ENCODE measurements at places on chromosomes 12 and 14.
A peak's percentile ranks its signal among the peaks of the same experiment; 100 is the strongest.

DNA sequence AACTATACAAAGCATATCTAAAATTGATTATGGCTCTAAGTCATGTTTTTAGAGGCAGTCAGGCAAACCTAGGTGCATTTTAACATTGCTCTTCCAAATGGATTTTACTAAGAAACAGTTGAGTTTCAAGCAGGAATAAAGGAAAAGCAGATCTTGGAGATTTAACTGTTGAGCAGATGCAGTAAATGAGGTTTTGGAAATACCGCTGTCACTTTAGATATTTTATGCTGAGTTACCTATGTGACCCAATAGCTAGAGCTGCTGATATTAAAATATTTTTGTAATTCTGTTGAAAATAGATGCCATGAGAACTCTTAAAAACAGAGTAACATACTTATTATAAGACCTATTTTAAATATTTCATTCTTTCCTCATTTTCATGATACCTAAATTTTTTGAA lies 181.4 kb downstream of the SYT1 start:
- no peak for DNase-seq

DNA sequence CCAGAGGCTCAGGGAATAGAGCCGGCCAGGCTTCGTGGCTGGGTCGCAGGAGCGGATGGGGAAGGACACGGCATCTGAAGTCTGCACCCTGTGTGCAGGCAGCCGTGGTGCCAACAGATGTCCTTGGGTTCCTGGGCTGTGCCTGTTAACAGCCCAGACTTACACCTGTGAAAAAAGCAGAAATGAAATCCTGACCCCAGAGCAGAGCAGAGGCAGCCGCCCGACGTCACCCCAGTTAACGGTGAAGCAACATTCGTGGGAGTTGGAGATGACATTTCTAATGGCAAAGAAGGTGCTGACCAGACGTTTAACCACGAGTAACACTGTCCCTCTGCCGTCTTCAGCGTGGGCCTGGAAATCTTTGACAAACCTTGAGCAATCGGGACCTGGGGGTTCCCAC lies 200.3 kb upstream of the DIO3 start:
- no peak for DNase-seq

DNA sequence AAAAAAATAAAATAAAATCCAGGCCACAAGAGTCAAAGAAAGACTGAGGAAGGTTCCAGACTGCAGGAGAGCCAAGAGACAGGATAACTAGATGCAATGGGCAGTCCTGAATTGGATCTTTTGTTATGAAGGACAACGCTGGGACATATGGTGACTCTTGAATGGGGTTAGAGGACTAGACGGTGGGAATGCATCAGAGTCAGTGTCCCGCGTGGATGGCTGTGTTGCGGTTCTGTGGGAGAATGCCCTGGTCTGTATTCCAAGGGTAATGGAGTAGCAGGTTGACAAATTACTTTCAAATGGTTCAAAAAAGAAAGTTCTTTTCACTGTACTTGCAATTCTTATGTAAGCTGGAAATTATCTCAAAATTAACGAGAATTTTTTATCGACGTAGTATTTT lies 20.1 kb downstream of the SSH1 start:
- DNase-seq: no peak

- DNase-seq: no peak
These were observed 1.2 kb downstream of the SART3 start for GRCh38 chr12:108559748-108560147.

GRCh38 chr14:72636871-72637270 lies 257.0 kb downstream of the DPF3 start:
- DNase-seq: peak; percentile 5

DNA sequence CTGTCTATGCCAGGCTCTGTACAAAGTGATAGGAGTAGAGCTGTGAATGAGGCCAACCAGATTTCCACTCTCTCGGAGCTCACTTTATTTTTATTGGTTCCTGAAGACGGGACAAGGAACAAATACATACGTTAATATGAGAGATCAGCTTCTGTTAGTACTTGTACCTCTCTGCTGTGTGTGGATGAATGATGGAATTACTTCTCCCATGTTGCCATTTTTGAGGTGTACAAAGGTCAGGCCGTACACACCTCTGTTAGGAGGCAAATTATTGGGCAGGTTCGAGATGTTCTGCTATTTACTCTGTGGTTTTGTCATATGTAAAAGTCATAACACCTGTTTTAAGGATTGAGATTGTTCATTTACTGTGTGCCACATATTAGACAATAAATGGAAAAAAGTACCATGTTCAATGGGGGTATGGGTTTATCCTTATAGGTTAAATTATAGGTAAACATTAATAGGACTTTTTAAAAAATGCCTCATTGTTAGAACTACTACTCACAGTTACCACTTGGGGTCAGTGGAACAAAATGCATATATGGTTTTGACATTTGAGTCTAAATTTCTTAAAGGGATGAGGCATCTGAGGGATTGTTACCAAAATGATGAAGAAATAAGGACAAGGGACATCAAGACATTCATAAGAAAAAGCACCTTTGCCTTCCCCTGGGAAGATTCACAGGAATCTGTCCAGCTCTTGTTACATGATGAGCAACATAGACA lies 26.9 kb downstream of the WBP11 start:
- DNase-seq: no peak

GRCh38 chr12:114984634-114985061 lies 300.7 kb upstream of the TBX3 start:
- no peak for DNase-seq

- no peak for DNase-seq
These were observed 921.2 kb upstream of the FOXG1 start for GRCh38 chr14:27845241-27845850.

DNA sequence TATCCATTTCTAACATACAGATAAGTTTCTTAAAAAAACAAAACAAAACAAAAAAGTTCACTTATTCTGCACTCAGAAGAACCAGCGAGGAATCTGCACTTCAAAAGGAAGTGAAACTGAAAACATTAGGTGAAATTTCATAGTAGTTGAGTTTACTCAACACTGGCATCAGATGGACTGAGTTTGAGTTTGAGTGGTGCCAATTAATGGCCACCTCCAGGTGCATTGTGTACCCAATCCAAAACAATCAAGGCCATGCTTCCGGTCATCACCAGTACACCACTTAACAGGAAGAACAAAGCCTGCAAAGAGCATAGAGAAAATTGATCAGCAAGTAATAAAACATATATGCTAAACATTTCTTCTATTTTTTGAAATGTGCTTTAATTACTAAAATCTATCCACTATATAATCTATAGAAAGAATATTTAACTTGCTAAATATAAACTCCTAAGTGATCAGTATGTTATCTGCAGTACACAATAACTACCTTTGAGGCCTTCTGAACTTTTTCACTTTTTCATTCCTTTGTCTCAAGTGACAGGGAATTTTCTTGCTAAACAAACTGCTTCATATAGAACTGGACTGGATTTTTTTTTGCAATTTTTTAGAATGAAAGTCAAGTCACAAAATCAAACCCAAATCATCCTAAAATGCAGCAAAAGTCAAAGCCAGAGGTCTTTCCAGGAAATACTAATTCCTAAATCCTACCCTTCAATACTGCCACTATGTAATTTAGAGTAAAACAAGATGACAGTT lies 11.5 kb downstream of the SLC38A2 start:
- no peak for DNase-seq

DNA sequence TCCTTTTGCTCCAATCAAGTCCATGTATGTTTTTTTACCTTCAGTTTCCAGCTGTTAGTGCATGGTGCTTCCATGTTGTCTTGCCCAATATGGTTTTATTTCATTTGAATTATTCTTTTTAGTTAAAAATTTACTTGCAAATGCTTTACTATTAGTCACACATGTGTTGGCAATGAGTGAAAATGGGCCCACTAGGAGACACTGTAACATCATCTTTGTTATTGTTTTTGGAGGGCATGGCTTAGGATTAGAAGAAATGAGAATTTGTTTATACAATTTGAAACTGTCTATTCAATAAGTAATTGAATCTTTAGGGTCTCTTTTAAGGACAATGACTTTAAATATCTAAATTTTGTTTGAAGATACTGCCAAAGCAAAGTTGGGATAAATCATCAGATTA lies 133.7 kb downstream of the BRMS1L start:
- no peak for DNase-seq

DNA sequence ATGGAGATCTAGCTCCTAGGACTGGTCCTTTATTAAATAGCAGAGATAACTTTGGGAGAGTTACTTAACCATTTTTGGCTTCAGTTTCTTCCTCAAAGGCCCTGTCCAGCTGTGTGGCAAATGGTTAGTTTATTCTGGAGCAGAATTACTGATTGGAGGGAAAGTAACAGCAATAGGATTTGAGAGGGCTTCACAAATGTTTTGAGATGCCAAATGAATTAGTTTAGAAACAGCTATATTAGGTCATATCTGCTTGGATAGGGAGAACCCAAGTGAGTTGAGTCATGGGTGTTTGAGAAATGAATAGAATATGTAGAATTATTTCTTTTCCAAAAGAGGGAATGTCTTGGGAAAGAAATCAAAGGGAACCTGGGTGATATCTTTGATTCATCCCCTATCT lies 17.5 kb downstream of the RASSF3 start:
- DNase-seq: no peak

DNA sequence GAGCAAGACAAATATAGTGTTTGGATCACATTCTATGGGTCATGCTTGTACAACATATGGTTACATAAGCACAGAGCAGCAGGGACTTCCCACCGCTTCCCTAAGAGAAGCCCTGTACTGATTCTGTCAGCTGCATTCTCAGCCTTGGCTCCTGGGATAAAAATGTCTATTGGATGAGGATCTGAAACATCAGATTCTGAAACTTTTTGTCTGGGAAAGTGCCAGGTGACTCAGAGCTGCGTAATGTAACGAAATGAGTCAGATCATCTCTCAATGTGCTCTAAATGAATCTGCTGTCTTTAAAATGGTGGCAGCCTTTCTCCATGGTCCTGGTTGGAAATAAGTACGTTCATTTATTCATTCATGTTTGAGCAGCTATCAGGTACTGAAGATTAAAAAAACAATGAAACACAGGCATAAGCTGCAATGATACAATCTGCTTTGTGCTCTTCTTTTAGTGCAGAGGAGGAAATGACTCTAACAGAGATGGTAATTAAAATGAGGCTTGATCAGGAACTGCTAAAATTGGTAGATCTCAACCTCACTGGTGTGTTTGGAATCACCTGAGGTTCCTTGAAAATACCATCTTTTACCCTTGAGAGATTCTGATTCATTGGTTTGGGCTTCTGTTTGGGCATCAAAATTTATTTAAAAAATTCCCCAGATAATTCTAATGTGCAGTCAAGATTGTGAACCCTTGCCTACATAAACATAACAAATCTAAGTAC lies 99.1 kb upstream of the NAP1L1 start:
- no peak for DNase-seq

- no peak for DNase-seq
These were observed 54.3 kb downstream of the NINJ2 start for GRCh38 chr12:608921-609320.

GRCh38 chr12:98504368-98504617 lies 11.1 kb upstream of the TMPO start:
- DNase-seq: no peak

DNA sequence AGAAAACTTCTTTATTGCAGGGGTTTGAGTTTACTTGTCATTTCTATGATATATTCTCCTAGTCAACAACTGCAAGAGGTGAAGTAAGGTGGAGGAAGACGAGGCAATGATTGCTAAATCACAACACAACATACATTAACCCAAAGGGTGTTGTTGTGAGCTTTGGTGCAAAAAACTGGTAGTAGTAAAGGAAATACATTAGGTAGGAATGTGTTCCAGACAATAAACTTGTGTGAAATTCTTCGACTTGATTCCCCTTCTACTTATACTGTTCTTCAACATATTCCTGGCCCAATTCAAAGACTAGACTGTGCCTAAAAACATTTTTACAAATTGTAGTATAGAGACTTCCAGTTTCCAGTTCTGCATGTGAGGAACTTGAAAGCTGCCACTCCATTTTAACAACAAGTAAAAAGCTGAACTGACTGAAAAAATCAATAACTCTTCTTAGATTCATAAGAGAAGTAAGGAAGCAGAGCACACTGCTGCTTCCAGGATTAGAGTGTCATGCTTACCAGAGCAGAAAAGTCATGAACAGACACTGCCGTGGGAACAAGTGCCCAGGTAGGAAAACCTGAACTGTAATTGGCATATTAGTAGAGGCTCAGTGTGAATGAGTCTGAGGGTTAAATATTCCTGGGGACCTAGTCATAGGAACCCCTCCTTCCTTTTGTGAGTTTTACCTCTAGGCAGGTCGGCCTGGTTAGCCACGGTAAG lies 22.2 kb downstream of the COX8C start:
- no peak for DNase-seq

DNA sequence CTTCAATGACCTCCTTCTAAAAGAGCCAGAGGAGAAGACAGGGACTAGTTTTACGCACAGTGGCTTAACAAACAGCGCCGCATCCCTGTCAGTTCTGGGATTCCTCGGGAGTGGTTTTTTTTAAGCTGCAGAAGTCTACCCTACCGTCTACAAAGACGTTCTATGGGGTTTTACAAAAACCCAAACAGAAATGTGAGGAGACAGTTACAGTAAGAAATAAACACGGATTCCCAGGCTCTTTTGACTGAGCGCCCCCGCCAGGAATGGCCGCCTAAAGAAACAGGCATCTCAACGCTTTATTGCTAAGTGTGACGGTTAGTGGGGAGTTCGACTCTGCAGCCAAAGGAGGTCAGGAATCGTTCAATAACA lies 484 bp downstream of the ALKBH1 start:
- DNase-seq: peak; percentile 12

Measured in NCI-H345 (cell line).